ENCODE measurements at places on chromosomes 6 and 20.

DNA sequence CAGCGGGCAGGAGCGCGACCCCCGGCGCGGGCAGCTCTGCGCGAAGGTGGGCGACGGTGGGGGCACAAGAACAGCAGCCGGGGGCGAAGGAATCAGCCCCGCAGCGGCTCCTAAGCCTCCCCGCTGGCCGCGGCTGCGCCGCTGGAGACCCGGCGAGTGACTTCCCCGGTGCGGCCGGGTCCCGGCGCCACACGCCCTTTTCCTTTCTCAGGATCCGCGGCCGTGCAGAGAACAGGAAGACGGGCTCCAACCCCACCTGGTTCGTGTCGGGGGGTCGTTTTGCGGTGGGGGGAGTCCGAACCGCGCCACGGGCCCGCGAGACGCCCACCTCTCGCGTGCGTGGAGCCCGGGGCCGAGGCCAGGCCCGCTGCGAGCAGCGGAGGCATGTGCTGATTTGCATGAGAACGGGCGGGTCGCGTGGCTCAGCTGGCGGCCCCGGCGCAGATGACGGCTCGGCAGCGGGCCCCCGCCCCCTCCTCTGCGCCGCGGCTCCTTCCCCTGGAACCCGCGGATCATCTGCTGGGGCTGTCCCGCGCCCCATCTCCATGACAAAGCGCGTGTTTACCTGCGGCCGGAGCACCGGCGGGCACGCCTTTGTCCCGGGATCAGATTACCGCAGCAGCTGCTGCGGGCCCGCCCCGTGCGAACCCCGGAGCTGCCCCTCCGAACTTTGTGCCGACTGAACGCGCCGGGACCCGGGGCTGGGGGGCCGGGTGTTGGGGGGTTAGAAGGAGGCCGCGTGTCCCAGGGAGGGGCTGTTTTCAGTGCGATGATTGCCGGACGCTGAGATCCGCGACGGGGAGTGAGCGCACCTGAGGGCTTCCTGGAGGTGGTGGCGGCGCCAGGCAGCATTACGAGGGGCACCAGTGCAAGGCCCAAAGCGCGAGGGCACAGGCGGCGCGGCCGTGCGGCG, 4.9 kb upstream of the DLL1 start:
- peak; percentile 95 for DNase-seq

- peak; percentile 57 for DNase-seq
Measured at GRCh38 chr6:3309391-3310050, 50.8 kb downstream of the PSMG4 start.

DNA sequence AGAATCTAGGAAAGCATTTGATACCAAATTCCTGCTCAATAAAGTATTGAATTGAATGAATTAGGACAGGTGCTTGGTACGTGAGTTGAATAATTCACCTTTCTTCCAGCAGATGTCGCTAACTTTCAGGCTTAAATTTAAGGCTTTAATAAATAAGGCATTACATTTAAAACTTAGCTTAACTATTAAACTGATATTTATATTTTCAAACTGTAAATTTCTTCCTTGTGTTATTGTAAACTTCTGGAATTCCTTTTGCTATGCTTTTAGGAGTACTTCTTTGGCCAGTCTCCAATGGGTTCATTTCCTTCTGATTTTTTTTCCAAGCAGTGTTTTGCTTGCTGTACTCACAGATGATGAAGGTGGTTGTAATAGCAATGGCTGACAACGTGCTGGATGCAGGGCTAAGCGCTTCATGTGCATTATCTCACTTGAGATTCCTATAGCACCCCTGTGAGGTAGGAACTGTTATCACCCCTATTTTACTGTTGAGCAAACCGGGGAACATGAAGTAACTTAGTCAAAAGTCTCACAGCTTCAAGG, 71.3 kb upstream of the SLC2A12 start:
- peak; percentile 59 for DNase-seq

- no peak for DNase-seq
Measured at GRCh38 chr6:138897031-138897430, 91.0 kb downstream of the REPS1 start.

GRCh38 chr6:161837854-161838253, 564.0 kb upstream of the AGPAT4 start:
- no peak for DNase-seq

DNA sequence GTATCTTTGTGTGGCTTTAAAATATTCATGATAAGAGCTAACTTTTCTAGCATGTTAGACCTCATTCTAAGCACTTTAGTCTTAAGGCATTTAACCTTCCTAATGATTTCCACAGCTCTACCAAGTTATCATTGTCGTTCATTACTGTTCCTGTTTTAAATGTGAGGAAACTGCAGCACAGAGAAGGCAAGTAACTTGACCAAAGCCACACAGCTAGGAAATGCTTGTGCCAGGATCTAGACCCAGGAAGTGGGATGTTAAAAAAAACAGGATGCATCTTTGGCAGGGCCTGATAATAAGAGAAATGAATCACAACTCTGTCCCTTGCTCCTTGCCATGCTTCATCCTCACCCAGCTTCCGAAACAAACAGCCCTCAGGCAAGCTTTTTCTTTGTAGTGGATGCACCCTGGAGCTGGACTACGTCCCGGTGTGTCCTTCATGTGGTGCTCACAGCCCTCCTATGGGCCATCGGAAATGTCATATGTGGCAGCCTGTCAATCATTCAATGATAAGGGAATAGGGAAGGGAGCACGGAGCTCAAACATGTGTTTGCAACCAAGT, 196.9 kb upstream of the RREB1 start:
- DNase-seq: no peak

DNA sequence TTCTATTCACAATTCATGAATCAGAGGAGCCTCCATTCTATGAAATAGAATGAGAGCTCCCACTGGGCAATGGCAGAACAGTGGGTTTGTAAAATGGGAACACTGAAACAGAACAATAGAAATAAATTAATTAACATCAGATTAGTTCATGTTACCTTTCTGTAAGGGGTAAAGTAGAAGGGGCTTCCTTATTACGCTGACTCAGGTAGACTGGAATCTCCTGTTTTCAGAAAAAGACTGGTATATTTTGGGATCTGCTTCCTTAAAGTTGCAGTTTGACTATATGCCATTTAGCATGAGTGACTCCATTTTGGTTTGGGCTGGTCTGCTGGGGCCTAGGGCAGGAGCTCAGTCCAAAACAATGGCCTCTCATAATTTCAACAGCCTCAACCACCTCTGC, 52.8 kb upstream of the ZFAND3 start:
- no peak for DNase-seq

DNA sequence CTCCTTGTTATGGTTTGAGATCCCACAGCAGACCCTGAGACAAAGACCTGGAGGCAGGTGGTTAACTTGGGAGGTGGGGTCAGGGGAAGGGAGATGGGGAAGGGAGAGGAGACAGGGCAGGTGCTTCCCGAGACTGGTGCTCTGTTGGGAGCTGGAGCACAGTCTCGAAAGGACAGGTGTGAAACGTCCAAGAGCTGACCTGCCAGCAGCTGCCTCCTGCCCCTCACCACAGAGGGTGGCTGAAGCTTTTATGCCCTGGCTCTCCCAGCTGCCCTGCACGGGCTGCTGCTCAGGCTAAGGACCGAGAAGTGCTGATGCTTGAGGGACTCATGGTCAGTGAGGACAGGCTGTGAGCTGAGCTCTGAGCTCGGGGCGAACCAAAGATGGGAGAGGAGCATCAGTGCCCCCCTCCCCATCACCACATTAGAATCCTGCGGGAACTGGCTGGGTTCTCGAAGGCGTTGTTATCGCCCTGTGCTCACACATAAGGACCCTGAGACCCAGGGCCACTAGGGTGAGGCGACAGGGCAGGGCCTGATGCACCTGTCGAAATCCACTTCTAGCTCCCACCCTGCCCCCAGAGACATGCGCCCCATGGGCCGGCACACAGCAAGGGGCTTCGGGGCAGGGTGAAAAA, 25.3 kb upstream of the CD93 start:
- no peak for DNase-seq

DNA sequence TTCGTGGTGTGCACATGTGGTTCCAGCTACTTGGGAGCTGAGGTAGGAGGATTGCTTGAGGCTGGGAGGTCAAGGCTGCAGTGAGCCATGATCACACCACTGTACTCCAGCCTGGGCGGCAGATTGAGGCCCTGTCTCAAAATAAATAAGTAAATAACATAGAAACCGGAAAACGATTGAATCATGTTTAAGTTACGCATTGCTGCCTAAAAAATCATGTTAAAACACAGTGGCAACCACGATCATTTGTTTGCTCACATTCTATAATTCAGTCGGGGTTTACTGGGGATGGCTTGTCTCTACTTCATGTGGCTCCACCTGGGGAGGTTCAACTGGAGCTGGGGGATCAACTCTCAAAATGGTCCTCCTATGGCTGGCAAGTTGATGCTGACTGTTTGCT, 8.2 kb upstream of the CDKN1A start:
- no peak for DNase-seq

GRCh38 chr6:66516377-66516776, 809.4 kb upstream of the EYS start:
- no peak for DNase-seq

GRCh38 chr20:6180531-6180930, 57.7 kb upstream of the FERMT1 start:
- DNase-seq: no peak

DNA sequence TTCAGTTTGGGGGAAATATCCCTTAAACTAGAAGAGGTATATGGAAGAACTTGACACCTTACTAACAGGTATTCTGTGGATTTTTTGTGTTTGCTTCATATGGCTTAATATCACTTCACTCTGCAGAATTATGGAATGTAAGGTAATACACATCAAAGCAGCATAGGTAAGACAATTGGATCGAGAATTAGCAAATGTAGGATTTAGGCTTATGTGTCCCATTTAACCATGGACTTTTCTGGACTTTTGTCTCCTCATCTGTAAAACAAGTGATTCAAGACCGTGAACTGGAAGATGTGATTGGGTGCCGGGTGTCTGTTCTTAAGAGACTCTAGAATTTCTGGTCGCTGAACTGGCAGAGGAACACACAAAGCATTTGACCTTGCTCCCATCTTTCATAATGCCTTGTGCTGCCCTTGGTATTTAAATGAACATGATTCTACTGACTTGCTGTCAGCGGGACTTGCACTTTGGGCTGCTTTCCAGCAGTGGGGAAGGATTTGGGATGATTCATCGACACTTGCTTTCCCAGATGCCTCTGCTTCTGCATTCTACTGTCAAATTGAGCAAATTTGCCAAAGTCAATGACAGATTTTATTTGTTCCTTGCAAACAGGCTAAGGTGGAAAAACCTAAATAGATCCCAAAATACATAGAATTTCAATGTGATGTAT, 199.8 kb downstream of the PLCB1 start:
- DNase-seq: no peak

- no peak for DNase-seq
Measured at GRCh38 chr20:43726811-43727338, at the start of gene GTSF1L. GTSF1L (minus strand) TSS chr20:43727002; CDS start chr20:43726694, 308 bp downstream.

DNA sequence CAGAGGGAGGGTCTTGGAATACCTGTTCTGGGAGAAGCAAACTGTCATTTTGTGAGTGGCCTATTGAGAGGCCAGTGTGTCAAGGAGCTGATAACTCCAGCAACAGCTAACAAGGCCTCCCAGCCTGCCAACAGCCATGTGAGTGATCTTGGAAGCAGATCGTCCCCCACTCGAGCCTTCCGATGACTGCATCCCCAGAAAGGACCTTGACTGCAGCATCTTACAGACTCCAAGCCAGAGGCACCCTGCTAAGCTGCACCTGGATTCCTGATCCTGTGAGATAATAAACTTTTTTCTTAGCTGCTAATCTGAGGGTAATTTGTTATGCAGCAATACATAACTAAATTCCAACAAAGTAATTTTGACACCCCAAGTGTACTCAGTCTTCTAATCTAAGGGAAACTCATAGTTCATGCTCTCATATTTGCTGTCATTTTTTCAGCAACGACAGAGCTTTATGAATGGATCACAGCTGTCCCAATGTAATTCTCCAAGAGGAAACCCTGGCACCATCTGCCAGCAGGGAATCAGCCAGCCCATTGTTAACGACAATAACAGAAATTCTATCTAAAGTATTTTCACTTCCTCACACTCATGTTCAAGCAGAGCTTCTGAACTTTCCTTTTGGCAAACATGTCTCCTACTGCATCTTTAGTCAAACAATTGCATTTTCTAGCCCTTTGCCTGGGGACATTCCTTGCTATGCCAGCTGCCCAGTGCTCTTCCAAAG, 470.2 kb upstream of the BTBD3 start:
- DNase-seq: no peak

GRCh38 chr6:79630380-79630882, 698 bp upstream of the SH3BGRL2 start:
- no peak for DNase-seq

- peak; percentile 40 for DNase-seq
Measured at GRCh38 chr20:21099751-21100577, 6.2 kb downstream of the LINC00237 start.

DNA sequence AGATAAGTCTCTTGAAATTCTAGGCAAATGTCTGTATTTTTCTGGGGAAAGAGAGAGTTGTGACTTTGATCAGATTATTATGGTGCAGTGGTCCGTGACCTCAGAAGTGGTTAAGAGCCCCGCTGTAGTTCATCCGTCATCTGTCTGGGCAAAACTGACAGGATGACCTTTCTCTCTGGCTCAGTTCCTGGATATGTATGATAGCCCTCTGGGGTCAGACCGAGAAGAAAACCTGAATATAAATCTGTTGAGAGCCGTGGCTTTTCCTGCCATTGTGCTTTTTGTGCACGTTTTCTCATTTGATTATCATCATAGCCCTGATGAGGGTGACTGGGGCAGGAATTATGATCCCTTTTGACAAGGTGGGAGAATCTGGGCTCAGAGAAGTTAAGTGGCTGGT, 26.5 kb downstream of the GHRH start:
- DNase-seq: no peak

DNA sequence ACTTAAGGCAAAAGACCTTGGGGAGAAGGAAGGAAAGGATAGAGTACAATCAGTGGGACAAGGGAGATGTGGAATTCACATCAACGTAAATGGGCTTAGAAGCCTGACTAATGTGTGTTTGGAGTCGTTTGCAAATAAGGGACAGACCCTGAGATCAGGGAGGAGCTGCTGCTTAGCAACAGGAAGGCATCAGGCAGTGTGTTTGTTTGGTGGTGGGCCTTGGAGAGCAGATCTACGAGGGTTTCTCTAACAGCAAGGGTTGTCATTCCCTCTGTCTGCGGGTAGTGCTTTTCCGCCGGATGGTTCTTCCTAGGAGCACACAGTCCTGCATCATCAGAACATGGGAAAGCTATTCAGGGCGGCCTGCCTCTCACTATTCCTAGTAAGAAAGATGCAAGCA, 40.4 kb downstream of the C6orf118 start:
- no peak for DNase-seq

DNA sequence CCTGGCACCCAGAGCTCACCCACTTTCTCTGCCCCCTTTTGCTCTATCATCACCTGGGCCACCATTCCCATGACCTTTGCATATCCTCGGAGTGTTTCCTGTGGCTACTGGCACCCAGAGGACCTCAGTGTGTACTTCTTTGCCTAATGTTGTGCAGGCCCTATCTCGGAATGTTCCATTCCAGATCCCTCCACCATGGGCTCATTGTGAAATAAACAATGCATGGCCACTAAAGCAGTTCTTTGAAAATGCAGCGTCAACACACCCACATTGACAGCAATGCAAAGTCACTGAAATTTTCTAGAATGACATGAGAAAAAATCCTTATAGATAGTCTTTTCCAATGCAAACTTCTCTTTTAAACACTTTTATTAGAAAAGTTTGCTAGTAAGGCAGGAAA, 72.9 kb upstream of the AGPAT4 start:
- no peak for DNase-seq

GRCh38 chr20:56616716-56617115, 12.4 kb upstream of the TFAP2C start:
- DNase-seq: no peak

GRCh38 chr6:133456439-133456838, 215.3 kb downstream of the EYA4 start:
- peak; percentile 1 for DNase-seq

Measured in ELF-1 (cell line).